SJSA1 (cell line): ENCODE measurements at places on chromosomes 1 and 21. TPM values are rescaled to one million over a fixed set of nuclear protein-coding genes. Genes with fewer than 3 reads are reported as not detected.
A peak's percentile ranks its signal among the peaks of the same experiment; 100 is the strongest.

- no peaks in the 10 kb centered on the region for H3K27me3 ChIP-seq
- peak; percentile 51 for DNase-seq
- peaks cover 10% of the 10 kb centered on the region for H3K4me1 ChIP-seq
- no peaks in the 10 kb centered on the region for H3K36me3 ChIP-seq
- H3K4me3 ChIP-seq, result no peak overlapping the region
Observed at GRCh38 chr1:119859647-119860046, 36.7 kb downstream of the ADAM30 start.

DNA sequence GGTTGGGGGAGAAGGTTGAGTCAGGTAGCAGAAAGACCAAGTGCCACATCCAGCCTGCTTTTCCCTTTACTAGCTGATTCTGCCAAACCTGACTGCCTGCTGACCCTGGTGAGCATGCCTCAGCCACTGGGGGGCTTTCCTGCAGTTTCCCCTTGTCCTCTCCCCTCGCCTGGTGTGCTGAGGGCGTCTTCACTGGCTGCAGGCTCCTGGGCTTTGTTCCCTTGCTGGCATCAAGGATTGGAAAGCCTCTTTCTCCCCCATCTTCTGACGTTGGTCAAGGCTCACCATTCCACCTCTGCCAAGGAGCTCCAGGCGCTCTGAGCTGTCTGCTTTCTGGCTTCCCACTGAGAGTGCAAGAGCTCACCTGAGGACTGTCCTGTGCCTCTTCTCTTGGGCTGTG, 28.4 kb downstream of the MAN1C1 start:
- no peak overlapping the region for H3K4me3 ChIP-seq
- H3K4me1 ChIP-seq, result no peaks in the 10 kb centered on the region

- no peak for DNase-seq
- H3K27me3 ChIP-seq, result no peaks in the 10 kb centered on the region
- H3K4me1 ChIP-seq, result peaks cover 23% of the 10 kb centered on the region
- no peak overlapping the region for H3K27ac ChIP-seq
Observed at GRCh38 chr1:117842408-117843170, 86.8 kb downstream of the GDAP2 start.

DAB1 gene
- total RNA-seq, result not detected in 2 replicates

OR2M2 gene
- not detected in 2 replicates for total RNA-seq

DNA sequence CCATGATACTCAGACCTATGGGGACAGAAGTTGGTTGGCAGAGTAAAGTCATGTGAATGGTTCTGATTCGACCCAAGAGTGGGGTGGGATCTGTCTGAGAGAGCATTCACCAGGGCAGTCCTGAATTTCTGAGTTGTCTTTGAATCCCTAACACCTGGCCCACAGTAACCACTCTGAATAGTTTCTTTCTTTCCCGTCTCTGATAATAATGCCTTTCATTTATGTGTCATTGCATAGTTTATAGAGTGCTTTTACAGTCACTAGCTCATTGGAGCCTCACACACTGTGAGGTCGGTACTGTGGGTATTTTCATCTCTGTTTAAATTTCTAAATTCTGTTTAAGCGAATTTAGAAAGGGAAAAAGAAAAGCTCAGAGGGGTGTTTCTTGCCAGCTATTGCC, 147.1 kb downstream of the C1orf21 start:
- no peak overlapping the region for H3K4me3 ChIP-seq
- no peaks in the 10 kb centered on the region for H3K4me1 ChIP-seq
- no peak for DNase-seq

DNA sequence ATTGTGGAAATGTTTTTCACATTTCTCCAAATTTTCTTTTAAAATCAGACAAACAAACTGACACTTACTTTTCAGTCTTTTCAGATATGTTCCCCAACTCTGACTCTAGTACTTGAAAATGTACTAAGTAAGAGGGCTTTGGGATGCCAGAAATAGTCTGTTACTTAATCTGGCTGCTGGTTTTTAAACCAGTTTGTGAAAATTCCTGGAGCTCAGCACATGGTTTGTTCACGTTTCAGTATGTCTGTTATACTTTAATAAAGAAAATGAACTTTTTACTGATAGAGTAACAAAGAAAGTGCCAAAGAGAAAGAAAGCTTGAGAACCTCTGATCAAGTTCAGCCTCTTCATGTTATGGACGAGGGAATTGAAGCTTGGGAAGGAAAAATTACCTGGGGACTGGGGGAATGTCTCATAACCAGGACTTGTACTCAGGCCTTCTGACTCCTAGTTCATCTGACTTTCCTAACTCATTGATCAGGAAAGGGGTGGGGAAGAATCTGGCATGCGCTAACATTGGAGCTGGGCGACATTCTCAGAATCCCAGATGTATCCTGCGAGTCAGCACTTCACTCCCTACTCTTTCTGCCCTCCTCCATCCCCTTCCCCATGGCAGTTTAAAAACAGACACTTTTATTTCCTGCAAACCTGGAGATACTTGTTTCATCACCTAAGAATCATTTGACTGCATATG, 30.8 kb upstream of the DNAJC6 start:
- H3K27ac ChIP-seq, result no peak overlapping the region
- H3K4me1 ChIP-seq, result no peaks in the 10 kb centered on the region
- no peak overlapping the region for H3K4me3 ChIP-seq
- no peak for DNase-seq

NBPF6 gene
- total RNA-seq, result not detected in 2 replicates

DNA sequence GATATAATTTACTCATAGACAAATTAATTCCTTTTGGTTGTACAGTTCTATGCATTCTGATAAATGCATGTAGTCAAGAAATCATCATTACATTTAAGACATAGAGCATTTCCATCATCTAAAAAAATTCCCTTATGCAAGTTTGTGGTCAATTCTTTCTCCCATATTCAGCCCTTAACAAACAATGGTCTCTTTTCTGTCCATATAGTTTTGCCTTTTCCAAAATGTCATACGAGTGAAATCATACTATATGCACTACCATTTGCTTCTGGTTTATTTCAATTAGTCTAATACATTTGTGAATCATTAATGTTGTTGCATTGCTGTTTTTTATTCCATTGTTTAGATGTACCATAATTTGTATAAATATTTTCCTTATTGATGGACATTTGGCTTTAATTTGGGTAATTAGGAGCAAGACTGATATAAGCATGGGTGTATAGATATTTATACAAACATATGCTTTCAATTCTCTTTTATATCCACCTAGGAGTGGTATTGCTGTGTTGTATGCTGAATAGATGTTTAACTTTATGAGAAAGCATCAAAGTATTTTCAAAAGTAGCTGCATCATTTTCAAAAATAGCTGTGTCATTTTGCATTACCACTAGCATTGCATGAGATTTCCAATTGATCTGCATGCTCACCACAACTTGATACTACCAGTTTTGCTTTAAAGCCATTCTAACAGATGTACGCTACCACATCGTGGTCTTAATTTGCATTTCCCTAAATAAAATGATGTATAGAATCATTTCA, 397.0 kb upstream of the ADAMTS5 start:
- H3K4me3 ChIP-seq, result no peak overlapping the region
- peaks cover 3% of the 10 kb centered on the region for H3K4me1 ChIP-seq
- H3K27ac ChIP-seq, result no peak overlapping the region
- DNase-seq, result no peak
- no peaks in the 10 kb centered on the region for H3K27me3 ChIP-seq
- no peaks in the 10 kb centered on the region for H3K36me3 ChIP-seq

PTAFR gene
- 0.47 and 0.74 TPM in 2 replicates for total RNA-seq
